ENCODE measurements at places on chromosomes 3 and 15. TPM values are rescaled to one million over a fixed set of nuclear protein-coding genes. Genes with fewer than 3 reads are reported as not detected.

- DNase-seq: no peak
These were observed 194.2 kb upstream of the PROK2 start for GRCh38 chr3:71979175-71979574.

DNA sequence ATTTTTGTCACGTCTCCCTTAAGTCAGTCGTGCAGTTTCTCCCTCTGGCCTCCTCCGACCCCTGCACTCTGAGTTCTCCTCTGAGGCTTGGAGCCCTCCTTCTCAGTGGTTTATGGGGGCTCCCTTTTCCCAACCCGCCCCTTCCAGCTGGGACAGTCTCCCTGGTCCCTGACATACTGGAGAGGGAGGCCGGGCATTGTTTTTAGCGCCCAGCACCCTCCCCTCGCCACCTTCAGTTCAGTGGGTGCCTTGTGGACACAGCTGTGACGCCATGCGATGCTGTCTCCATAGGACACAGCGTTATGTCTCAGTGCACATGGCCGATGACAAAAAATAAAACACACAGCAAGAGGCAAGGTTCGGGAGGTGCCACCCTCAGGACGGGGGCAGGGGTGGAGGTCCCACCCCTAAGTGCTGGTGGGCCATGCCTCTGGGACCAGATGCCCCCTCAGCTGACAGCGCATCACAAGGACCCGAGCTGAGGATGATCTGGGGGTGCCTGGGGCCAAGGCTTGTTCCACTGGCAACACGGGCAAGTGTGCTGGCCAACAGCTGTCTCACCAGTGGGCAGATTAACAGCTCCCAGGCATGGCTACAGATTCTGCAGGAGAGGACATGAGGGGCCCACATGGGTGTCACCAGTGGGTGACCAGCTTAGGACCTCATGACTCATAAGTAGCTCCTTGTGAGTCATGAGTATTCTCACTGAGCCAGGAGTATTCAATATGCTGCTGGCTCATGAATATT, 81.6 kb downstream of the PLXNA1 start:
- no peak for DNase-seq

DNA sequence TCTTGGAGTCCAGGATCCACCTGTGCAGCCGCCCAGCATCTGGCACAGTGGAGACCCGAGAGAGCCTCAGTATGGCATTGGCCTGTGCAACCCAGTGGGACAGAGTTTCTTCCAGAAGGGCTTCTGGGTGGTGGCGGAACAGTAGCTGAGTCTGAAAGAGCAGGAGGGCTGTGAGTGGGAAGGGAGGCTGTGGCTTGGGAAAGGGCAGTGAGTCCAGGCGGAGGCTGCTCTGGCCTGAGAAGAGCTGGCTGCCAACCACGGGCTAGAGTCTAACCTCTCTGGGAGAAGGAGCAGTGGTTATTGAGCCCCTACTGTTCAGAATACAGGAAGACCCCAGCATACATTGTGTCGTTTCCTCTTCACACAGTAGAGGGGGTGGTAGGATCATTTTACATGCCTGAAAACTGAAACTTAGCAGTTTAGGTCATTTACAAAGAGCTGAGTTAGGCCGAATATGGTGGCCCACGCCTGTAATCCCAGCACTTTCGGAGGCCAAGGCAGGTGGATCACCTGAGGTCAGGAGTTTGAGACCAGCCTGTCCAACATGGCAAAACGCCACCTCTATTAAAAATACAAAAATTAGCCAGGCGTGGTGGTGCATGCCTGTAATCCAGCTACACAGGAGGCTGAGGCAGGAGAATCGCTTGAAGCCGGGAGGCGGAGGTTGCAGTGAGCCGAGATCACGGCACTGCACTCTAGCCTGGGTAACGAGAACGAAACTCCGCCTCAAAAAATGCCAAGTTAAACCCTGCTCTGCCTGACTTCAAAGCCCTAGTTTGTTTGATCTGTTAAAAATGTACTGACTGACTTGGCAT, 3.2 kb downstream of the AEN start:
- DNase-seq: no peak

DNA sequence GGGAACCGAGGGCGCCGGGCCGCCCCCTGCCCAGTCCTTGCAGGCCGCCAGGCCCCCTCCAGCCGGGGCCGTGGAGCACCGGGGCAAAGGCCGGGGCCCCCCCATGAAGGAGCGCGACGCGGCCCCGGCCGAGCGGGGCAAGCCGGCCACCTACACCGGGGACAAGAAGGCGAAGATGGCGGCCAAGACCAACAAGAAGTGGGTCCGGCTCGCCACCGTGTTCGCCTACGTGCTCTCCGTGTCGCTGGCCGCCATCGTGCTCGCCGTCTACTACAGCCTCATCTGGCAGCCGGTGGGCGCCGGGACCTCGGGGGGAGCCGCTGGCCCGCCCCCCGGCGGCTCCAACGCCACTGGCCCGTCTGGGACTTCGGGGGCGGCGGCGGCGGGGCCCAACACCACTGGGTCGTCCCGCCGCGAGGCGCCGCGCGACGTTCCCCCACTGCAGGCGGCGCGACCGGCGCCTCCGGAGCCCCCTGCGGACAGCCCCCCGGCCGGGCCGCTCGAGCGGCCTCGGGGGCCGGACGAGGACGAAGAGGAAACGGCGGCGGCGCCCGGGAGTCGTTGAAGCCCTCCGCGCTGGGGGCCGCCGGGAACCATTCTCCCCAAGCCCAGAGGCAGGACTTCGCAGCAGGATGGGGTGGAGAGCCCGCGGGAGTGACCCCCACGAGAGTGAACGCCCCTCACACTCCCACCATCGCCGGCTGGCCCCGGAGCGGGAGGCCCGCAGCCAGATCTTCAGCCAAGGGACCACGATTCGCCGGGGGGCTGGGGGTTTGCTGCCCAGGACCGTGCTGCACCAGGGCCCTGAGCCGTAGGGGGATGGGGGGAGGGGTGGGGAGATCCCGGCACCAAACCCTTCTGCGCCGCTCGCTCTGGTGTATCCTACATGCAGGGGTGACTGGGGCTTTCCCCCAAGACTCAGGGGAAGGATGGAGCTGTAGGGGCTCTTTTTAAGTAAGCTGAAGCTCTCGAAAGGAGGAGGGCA, 753 bp downstream of the INAFM2 start:
- DNase-seq: no peak

CORO2B gene
- not detected for total RNA-seq

DNA sequence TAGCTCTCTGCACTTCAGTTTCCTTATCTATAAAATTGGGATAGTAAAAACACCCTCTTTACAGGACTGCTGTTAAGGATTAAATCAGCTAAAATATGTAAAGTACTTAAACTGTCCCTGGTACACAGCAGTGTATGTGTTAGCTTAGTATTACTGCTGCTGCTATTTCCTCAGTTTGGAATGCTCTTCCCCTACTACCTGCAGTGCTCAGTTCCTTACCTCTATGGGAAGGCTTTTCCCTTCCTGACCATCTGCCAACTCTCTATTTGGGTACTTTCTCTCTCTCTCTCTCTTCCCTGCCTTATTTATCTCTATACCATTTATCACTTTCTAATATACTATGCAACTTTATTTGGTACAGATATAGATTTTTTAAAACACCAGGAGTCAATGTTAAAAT, 26.5 kb downstream of the KPNA4 start:
- DNase-seq: no peak

- no peak for DNase-seq
These were observed 333.0 kb upstream of the SEMA6D start for GRCh38 chr15:47384341-47384740.

DNA sequence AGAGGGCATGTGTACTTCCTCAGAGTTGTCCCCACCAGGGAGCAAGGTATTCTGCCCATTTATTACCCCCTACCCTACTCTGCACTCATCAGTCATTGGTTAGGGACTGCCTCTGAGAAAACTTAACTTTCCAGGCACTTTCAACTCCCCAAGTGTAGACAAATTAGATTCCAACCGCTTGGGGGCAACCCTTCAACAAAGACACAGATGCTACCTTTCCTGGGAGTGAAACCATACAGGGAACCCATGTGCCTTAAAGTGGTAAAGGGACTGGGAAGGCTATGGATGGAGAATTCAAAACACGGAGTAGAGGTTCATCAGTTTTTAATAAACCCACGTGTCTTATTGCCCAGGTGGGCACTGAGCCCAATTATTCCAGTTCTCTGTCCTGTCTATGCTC, 19.4 kb upstream of the UBE2E2 start:
- no peak for DNase-seq

GRCh38 chr3:130826516-130827182, 67.2 kb upstream of the ATP2C1 start:
- DNase-seq: no peak

DNA sequence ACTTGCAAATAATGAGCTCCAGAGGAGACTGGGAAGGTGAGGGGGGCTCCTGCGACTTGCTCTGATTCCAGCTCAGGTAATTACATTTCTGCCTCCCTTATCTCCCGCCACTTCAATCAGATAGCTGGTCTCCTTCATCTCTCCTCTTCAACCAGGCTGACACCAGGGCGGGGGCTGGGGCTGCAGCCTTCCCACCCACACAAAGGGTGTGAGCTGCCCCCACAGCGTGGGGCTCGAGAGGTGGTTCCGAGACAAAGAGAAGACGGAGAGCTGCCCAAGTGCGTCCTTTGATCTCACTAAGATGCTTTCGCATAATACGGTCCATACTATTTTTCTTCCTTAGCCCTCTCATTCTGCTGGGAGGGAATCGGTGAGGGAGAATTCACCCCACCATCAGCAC, 139.7 kb downstream of the NSMCE3 start:
- DNase-seq: no peak

DNA sequence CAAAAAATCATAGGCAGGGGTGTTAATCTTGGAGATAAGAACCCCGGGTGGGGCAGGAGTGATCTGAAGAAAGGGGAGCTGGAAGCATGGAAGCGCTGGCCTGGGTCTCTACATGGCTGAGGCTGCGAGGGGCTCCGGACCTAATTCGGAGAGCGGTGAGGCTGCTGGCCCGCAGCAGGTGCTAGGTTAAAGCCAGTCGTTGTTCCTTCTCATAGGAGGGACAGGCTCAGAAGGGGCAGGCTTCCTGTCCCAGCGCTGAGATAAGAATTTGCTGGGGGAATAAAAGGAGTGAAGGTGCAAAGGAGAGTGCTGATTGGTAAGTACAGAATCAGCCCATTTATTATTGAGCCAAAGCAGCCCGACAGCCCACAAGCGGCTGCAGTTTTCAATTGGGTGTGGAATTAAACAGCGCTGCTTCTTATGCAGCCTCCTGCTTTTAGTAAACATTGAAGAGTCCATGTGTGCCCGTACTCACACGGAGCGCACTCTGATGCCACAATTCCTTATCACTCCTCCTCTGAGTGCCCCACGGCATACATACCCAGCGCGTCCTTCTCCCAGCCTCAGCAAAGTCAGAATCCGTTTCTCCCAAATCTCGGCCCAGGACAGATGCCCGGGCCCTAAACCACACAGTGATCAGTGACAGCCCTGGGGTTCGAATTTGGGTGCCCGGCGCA, 17.1 kb downstream of the CHST13 start:
- DNase-seq: no peak

ADAMTS9 gene
- not detected for total RNA-seq

GRCh38 chr3:32569540-32570420, 878 bp downstream of the DYNC1LI1 start:
- DNase-seq: no peak

GP9 gene
- total RNA-seq: 8.6 TPM

Measured in natural killer cell (primary cell).